M059J (cell line): ENCODE measurements at places on chromosomes 6 and 20. TPM values are rescaled to one million over a fixed set of nuclear protein-coding genes. Genes with fewer than 3 reads are reported as not detected.

GRCh38 chr6:15551798-15552197 is 111.0 kb downstream of the DTNBP1 start:
- DNase-seq: peak; percentile 47

GRCh38 chr6:148851683-148852556 is 105.1 kb downstream of the UST start:
- DNase-seq: no peak

DNA sequence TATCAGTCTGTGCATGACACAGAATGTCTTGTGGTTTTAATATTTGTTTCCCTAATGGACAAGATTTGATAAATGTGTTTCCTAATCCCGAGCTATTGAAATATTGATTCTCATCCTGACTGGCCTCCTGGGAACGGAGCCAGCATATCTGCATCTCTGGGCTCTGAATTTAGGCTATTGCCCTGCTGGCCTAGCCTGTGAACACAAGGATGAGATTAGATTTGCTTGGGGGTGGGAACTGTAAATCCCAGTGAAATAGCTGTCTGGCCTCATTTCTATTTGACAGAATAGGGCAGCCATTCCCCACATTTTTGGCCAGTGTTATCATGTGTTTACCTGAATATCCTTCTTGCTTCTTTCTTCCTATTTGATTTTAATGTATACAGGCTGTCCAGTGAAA is 198.4 kb upstream of the SOX4 start:
- peak; percentile 28 for DNase-seq

DNA sequence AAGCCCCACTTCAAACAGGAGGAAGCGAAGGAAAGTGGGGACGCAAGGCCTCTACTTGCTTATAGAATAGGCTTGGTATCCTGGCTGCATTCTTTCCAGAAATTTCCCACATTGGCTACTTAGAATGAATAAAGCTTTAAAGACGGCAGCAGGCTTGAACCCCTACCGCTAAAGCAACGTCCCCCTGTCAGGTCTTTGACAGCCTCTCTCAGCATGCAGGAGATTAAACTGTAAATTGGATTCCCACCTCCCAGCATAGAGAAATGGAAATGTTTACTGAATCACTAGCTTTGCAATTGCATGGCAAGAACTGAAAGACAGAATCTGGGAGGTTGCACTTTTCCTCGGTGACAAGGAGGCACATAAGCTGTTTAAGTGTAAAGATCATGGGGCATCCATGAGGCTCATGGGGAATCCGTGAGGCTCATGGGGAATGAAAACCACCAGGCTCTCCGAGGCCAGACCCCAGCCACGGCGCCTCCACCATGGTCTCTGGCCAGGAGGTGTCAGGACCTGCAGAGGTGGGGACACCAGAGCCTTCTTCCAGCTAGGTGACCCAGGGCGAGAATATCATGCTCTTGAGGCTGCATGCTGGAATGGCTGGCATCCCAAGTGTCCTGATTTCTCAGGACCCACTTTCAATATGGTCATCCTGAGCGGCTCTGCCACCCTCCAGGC is 10.3 kb downstream of the LEMD2 start:
- no peak for DNase-seq

GRCh38 chr20:58613061-58613854 is 37.8 kb upstream of the STX16 start:
- no peak for DNase-seq

GRCh38 chr20:47660983-47661700 is 124.1 kb downstream of the SULF2 start:
- DNase-seq: no peak

GRCh38 chr6:3405679-3406078 is 51.2 kb downstream of the SLC22A23 start:
- DNase-seq: no peak

- DNase-seq: no peak
Observed at GRCh38 chr20:6614836-6615235, 152.7 kb upstream of the BMP2 start.

GRCh38 chr6:95841560-95841959 is 174.2 kb upstream of the FUT9 start:
- no peak for DNase-seq

GHRH gene
- not detected in 2 replicates for total RNA-seq

BPIFB1 gene
- not detected in 2 replicates for total RNA-seq

ADGRF1 gene
- 37.3 and 38.1 TPM in 2 replicates for total RNA-seq

ADGB gene
- total RNA-seq: not detected in 2 replicates
